Activated T-cell treated with anti-CD3 and anti-CD28 coated beads, Interleukin-2, amount 50 U/mL, for 48 hours (primary cell): ENCODE measurements at places on chromosomes 1 and 21.

DNA sequence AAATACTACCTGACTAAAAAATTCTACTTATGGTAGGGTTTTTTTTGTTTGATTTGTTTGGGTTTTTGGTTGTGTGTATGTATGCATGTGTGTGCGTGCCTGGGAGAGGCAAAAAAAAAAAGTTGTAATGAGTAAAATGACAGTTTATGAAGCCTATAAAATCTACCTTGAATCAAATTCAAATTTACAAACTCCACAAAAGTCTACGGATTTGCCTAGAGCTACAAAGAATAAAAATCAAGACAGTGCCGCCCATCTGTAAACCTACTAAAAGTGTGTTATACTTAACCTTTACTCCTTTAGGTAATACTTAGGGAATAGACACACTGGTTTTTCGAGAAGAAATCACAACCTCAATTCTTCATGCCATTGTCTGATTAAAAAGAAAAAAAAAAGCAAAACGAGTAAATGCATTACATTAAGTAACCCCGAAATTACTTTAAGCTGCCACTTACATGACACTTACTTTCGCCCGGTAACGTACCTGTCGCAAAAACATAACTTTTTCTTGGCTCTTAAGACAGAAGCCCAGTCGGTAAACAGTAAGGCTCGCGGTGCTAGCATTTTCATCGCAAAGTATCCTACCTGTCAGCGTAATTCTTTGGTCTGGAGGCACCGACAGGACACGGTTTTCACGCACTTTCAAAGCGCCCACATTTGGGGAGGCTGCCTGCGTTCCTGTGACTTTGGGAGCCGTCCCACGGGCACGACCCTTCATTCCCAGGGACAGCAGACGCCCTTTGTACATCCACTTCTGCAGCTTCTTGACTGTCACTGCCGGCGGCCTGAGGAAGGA lies 951 bp downstream of the SYDE2 start:
- DNase-seq = no peak

GRCh38 chr1:59685666-59686065 lies 129.1 kb upstream of the HOOK1 start:
- DNase-seq = no peak

DNA sequence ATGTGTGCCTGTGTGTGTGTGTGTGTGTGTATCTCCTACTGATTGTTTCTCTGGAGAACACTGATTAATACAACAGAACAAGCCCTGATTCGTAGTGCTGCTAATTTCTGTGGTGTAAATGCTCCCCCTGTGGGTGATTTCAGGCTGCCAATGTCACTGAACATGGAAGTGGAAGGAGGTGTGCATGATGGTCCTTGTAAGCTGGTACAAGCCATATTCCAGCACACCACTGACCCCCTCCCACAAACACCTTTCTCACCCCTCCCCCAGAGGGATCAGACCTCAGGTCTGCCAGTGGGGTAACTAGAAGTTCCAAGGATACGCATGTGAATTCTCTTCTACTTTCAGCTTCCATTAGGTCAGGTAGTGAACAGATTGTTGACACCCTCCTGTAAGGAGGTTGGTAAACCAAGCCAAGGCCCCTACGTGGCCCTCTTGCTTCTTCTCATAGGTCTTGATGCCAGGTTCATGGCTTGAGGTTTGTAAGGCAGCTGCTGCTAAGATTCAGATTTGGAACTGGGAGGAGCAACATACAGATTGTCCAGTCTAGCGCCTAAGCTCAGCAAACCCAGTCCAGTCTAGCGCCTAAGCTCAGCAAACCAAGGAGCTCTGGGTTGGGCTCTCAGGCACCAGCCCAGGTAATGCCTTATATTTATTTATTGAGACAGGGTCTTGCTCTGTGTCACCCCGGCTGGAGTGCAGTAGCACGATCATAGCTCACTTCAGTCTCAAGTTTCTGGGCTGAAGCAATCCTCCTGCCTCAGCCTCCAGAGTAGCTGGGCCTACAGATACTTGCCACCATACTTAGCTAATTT lies 38.7 kb downstream of the DHCR24 start:
- DNase-seq = no peak

DNA sequence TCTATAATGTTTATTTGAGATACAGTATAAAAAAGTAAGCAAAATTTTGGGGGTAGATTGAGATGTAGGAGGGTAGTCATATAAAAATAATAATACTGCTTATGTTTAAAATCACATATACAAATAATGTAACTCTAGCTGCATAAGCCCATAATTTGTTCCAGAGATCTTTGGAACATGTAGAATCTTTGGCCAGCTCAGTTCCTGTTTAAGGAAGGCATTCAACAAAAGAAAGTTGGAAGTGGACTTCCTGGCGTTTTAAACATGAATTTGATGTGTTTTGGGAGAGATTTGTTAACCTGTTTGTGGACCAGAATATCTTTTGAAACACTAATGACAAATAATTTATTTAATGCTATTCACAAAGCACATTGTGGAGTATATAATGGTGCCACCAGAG lies 27.7 kb downstream of the GIPC2 start:
- no peak for DNase-seq

- no peak for DNase-seq
These were observed 130.1 kb downstream of the DMRTB1 start for GRCh38 chr1:53589043-53589887.

GRCh38 chr1:21050031-21050430 lies 126.7 kb downstream of the EIF4G3 start:
- DNase-seq = no peak

GRCh38 chr1:36150296-36151133 lies 1.2 kb upstream of the TRAPPC3 start:
- peak; percentile 82 for DNase-seq

GRCh38 chr1:161089938-161090337 lies 580 bp upstream of the NECTIN4 start:
- DNase-seq = no peak

GRCh38 chr1:211951856-211952255 lies 83.5 kb downstream of the INTS7 start:
- DNase-seq = no peak

GRCh38 chr1:25797939-25798338 lies 2.1 kb upstream of the SELENON start:
- peak; percentile 56 for DNase-seq

DNA sequence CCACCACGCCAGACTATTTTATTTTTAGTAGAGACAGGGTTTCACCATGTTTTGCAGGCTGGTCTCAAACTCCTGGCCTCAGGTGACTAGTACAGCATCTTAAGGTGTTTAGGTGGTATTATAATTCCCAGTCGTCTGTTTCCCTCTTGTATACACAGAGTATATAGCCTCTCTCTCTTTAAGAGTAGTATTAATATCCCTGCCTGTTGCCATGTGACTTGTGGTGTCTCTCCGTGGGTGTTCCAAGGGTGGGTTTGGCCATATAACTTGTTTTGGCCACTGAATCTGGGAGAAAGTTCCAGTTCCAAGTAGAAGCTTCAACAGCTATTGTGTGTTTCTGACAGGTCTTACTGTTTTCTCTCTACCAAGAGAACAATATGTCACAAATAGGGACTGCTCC lies 29.6 kb downstream of the EPS15 start:
- DNase-seq = no peak

GRCh38 chr1:88275259-88275862 lies 408.7 kb upstream of the PKN2 start:
- no peak for DNase-seq

GRCh38 chr1:174605198-174605597 lies 157.4 kb downstream of the GPR52 start:
- DNase-seq = no peak

GRCh38 chr21:36973986-36974850 lies 7.7 kb upstream of the HLCS start:
- DNase-seq = no peak

GRCh38 chr1:222546548-222547259 lies 1.2 kb downstream of the HHIPL2 start:
- DNase-seq = no peak

- no peak for DNase-seq
These were observed 40.6 kb downstream of the KCNA2 start for GRCh38 chr1:110565565-110565964.

DNA sequence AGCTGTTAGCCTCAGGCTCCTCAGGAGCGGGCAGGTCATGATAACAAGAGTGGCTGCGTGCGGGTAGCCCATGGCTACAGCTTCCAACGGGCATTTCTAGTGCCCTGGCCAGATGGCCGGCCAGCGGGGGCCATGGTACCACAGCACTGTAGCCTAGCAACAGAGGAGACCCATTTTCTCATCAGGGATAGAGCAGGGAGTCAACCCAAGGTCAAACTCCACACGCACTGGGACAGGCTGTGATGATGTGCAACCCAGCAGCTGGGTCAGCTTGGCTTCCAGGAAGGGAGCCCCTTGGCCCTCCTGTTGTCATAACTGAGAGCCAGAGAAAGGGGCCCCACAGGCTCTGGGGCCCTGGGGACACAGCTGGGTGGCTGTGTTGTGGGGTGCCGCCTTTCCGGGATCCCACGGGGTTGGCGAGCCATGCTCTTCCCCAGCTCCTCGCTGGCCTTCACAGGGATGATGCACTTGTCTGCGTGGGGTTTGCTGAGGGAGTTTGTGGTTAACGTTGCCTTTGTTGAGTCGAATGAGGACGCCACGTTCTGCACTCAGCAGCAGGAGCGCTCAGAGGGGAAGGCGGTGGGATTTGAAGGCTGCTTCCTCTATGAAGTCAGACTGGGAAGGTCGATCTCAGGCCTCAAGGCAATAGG lies 46.3 kb downstream of the COL18A1 start:
- DNase-seq = no peak

DNA sequence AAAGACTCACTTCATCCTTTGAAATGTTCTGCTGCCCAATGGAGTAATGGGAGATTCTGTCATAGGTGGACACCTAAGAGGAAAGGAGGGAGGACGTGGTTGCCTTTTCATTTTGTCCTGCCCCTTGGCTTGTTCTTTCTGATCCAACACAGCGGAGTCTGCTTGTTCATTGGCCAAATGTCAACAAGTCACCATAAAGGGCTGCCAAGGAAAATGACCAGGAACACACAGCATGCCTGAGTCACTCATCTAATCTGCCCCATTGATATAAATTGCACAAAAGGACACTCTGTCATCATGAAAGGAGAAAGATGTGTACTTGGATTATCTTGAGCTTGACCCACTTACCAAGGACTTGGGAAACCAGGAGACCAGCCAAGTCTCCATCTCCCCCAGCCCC lies 422.9 kb downstream of the SETD4 start:
- no peak for DNase-seq

DNA sequence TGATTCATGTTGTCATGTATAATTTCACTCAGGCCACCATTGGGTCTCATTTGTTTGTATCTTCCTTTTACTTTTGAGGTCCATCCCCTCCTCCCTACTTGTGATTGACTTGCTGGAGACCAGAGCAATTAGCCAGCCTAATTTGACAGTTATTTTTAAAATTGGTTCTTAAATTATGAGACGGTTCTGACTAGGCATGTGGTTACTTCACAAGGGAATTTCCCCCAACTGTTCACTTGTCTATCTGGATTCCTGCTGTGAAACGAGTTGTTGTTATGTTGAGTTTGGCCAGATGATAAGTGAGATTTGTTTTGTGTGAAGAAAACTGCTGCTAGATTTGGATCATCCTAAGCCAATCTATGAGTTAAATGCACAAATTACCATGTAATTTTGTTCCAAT lies 359.1 kb downstream of the BARHL2 start:
- DNase-seq = no peak

DNA sequence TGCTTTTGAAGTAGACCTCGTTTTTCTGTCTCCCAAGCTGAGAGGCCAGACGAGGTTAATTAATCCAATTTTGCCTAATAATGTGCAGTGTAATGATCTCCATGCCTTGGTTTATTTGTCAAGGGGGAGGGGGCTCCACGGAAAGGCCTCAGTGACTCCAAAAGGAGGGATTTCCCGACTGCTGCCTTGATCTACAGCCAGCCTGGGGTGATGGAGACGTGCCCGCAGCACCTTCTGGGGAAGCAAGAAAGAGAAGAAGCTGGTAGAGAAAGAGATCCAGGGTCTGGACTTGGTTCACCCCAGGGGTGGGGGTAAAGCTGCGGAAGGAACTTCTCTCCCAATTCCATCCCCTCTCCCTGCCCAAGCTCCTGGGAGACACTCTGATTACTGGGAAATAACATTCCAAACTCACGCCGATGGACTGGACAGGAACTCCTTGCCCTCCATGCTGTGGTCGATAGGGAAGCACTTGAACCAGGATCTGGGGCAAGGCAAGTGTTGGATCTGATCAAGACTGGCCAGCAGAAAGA lies 44.1 kb upstream of the SIM2 start:
- DNase-seq = no peak

DNA sequence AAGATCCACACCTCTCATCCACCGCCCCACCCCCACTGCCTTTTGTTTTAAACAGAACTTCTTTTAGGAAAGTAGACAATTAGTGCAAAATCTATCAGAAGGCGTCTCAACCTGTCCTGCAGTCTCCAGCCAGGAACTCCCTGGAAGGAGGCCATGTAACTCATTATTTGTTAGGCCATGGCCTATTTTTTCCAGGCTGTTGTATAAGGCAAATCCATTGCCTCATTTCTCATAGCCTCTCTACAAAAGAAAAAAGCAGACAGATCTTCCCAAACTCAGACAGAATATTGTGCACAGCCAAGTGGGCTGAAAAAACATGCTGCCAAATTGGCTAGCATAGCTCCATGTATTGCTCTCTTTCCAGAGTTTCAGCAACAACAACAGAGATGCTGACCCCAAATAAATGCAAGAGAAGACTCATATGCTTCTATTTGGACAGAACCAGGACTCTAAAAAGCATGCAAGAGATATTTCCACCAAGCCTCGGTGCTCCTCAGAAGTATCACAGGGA lies 770.7 kb upstream of the CXADR start:
- DNase-seq = no peak

GRCh38 chr1:211092955-211093354 lies 41.0 kb downstream of the KCNH1 start:
- no peak for DNase-seq

GRCh38 chr1:79716447-79716846 lies 709.9 kb upstream of the ADGRL4 start:
- DNase-seq = no peak

DNA sequence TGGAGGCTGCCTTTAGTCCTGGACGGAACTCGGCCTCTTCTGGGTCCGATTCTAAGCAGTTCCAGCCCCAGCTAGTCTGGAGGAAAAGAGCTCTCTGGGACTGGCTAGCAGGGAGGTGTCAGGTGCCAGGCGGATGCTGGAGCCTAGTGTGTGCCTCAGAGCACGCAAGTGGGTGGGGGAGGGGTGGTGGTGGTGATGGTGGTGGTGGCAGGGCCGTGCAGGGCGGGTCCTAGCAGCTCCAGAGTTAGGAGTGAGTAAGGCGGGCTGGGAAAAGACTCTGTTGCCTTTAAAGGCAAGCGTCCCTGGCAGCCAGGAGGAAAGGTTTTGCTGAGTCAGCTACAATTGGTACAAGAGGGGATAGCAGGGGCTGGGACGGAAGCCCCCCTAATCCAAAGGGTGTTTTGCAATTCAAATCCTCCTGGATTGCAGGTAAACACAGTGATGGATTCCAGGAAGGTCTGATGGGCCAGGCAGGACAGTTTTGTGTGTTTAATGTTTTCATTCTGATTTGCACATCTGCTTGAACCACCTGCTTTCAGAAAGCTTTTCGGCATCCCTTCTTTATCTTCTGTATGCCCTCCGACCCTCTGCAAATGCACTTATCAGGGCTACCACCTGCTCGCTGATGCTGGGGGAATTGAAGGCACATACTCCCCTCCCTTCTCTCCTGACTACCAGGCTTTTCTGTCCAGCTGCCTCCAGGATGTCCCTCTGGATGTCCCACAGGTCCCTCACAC lies 4.1 kb upstream of the SLC2A1 start:
- DNase-seq = no peak

GRCh38 chr1:10601342-10602070 lies 126.8 kb downstream of the PEX14 start:
- no peak for DNase-seq
